ENCODE measurements at places on chromosomes 3 and 15. TPM values are rescaled to one million over a fixed set of nuclear protein-coding genes. Genes with fewer than 3 reads are reported as not detected.
A peak's percentile ranks its signal among the peaks of the same experiment; 100 is the strongest.

GPR15 gene
- total RNA-seq = not detected

DNA sequence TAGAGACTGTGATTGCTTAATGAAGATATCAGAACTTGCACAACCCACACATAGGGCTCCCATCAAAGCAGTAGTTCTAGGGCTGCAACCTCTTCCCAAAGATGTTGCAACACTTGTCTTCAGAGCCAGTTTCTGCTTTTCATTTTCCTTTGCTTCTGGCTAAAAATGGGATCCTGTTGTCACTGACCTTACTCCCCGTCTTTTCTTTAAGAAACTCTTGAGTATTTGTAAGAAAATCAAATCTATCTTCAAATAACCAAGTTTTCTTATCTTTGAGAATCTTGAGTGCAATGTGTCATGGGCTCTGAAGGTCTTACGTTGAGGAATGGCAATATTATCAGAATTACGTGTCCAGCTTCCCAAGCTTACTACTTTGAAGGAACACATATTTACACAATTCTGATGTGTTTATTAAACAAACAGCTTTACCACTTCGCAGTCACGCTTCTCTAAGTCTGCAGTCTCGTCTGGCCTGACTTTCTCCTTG lies 24.1 kb downstream of the CACNA1D start:
- H3K4me1 ChIP-seq = no peaks in the 10 kb centered on the region
- peaks cover 24% of the 10 kb centered on the region for H3K27me3 ChIP-seq
- peak; percentile 64 for DNase-seq

GRCh38 chr3:190205739-190206138 lies 85.0 kb upstream of the P3H2 start:
- no peak overlapping the region for H3K27ac ChIP-seq
- no peak overlapping the region for H3K4me3 ChIP-seq
- peaks cover 4% of the 10 kb centered on the region for H3K4me1 ChIP-seq
- H3K36me3 ChIP-seq = no peaks in the 10 kb centered on the region
- H3K27me3 ChIP-seq = no peaks in the 10 kb centered on the region
- no peak for DNase-seq

DNA sequence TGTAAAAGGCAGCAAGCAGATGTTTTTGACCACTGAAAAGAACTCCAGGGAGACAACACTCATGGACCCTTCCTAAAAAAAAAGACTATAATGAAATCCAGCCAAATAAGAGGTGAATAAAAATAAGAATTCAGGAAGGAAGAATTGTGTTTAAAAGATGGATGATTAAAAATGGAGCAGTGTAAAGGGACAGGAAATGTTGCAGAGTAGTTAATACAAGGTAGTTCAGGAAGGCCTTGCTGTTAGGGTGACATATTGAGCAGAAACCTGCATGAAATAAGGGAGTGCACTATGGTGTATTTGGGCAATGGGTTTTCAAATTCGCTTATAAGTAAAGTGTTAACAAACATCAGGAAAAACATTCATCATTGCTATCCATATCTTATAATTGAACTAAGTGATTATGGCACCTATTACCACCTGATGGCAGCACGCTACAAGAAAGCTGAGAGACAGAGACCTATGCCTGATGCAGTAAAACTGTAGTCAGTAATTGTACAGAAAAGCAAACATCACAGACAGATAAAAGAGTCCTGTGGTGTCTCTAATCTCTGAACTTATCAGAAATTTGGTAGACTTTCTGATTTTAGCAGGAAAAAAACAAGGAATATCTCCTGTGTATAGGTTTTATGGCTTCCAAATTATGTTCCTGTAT lies 5.8 kb upstream of the DBR1 start:
- H3K36me3 ChIP-seq = no peaks in the 10 kb centered on the region
- H3K4me1 ChIP-seq = peaks cover 7% of the 10 kb centered on the region
- no peak overlapping the region for H3K27ac ChIP-seq

DNA sequence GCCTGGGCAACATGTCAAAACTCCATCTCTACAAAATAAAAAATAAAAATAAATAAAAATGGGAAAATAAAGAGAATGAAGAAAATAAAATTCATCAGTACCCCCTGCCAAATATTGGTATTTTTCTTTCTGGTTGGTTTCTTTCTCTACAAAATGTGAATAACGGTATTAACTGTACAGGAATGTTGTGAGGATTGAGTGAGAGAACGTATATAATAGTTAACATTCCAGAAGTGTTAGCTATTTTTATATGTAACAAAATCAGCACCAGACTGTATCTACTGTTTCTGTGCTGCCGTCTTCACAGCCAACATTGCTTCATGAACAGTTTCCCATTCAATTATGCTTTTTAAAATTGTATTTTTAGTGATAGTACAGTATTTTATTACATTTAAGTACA lies 25.5 kb upstream of the RNU6-1 start:
- H3K4me3 ChIP-seq = no peak overlapping the region
- H3K36me3 ChIP-seq = no peaks in the 10 kb centered on the region
- H3K27ac ChIP-seq = no peak overlapping the region
- H3K4me1 ChIP-seq = no peaks in the 10 kb centered on the region

GRCh38 chr15:58770519-58770856 lies 614 bp upstream of the MINDY2 start:
- peak overlapping the region; percentile 66 for H3K4me3 ChIP-seq
- DNase-seq = no peak
- peak overlapping the region; percentile 87 for H3K27ac ChIP-seq
- H3K36me3 ChIP-seq = no peaks in the 10 kb centered on the region
- peaks cover 36% of the 10 kb centered on the region for H3K4me1 ChIP-seq

GRCh38 chr15:55673287-55673686 lies 69.7 kb downstream of the PRTG start:
- H3K36me3 ChIP-seq = no peaks in the 10 kb centered on the region
- H3K4me3 ChIP-seq = no peak overlapping the region
- no peaks in the 10 kb centered on the region for H3K27me3 ChIP-seq
- no peak overlapping the region for H3K27ac ChIP-seq
- H3K4me1 ChIP-seq = no peaks in the 10 kb centered on the region

DNA sequence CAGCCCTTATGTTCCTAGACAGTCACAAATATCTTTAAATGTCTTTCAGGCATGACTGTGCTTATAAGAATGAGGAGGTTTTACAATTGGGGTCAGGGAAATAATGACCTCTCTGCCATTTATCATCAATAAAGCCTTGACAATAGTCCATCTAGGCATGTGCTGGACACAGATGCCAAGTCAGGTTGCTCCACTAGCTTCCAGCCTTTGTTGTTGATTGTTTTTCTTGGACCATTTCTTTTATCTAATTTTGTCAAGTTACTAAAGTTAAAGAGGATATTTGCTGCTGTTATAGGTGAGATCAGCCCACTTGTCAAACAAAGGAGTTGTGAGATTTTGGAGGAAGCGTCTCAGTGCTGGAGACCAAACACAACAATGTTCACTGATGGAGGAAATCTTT lies 628.0 kb downstream of the ROBO2 start:
- H3K4me3 ChIP-seq = no peak overlapping the region
- DNase-seq = no peak
- no peaks in the 10 kb centered on the region for H3K27me3 ChIP-seq

DNA sequence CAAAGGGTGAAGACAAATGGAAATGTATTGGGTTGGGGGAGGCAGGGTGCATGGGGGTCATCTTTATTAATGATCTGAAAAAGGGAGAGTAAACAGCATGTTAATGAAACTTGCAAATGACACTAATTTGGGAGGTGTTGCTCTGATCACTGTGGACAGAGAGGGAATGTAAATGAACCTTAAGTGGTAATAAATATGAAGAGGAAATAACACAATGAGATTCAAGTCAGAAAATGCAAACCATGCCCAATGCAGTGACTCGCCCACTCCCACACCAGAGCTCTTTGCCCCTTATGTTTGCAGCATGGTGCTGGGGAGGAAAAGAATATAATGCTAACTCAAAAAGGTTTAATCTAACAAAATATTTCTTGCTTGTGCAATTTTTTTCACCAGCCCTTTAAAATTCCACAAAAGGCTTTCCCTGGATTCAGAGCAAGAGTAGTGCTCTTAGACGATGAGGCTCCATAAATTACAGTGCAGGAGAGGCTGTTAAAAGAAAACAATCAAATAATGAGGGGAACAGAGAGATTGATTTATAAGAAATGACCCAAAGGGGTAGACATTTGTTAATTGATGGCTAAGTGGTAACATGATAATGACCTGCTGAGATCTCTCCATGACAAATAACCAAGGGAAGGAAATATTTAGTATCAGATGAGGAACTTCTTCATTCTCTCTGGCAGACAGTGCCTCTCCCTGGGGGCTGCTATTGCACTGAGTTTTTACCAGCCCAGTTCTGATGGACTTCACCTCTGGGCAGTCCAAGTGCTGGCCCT lies 210.0 kb upstream of the PPP2R3A start:
- no peaks in the 10 kb centered on the region for H3K36me3 ChIP-seq
- H3K27me3 ChIP-seq = peaks cover 19% of the 10 kb centered on the region
- H3K4me1 ChIP-seq = no peaks in the 10 kb centered on the region
- no peak for DNase-seq

- no peak for DNase-seq
- no peaks in the 10 kb centered on the region for H3K36me3 ChIP-seq
- no peak overlapping the region for H3K27ac ChIP-seq
- H3K27me3 ChIP-seq = no peaks in the 10 kb centered on the region
Measured at GRCh38 chr15:68149059-68149458, 56.1 kb downstream of the CALML4 start.

ACVR2B gene
- 11.0 TPM for total RNA-seq

All from PC-9 (cell line).